ENCODE measurements at places on chromosomes 11 and 22.

DNA sequence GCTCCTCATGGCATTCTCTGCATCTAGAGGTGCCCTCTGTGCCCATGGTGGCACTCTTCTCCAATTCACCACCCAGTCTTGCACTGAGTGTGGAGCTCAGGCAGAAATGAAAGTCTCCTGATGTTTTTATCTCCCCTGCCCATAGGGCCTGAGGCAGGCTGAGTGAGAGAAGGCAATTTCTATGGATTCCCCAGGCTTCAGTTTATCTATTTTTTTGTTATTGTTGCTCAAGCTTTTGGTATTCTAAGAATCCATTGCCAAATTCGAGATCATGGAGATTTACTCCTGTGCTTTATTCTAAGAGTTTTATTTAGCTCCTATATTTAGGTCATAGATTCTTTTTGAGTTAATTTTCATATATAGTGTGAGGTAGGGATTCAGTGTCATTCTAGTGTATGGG, 40.7 kb downstream of the TSPAN18 start:
- no peak for DNase-seq

DNA sequence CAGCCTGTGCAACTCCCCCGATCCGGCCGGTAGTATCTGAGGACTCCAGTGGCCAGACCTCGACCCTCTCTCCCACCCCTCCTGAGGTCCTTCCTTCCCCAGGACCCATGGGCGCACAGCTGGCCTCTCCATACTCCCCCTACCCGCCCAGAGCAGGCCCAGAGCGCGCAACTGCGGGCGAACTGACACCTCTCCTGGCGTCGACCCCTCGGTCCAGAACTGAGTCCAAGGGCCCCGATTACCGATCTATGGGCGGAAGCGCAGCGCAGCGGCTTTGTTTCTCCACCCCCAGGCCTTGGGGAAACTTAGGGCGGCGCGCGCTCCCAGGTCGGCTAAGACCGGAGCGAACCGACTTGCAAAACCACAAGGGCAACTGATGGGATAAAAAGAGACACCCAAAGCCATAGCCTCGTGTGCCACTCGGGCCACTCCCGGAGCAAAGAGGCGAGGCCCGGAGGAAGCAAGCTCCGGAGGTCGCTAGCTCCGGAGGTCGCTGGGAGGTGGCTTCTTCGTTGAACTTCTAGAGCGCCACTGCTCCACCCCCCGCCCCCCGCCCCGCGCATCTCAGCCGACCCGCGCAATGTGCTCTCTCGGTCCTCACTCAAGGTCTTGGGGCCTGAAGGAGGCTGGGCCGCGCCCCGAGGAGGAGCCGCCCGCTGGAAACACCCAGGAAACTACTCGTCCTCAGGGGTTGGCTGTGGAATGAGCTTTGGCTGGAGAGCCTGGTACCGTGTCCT, 9.8 kb upstream of the ALX4 start:
- no peak for DNase-seq

DNA sequence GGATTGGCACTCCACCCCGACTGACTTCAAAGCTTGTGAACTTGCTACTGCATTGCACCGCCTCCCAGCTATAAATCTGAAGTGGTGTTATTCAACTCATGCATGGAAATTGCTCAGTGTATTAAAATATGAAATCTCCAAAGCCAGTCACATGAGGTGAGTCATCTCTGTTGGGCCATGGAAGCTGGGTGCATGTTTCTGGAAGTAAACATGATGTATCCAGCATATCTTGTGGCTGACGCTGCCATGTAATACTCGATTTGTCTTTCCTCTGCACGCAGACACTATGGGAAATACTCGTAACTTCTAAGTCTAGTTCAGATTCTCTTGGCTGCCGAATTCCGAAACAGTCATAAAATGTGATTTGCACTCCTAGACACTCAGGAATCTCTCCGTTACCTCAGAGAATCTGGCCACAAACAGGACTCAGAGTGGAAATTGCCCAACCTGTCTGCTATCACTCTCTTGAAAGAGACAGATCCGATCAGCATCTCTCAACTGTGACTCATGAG, 154.9 kb upstream of the MPPED2 start:
- no peak for DNase-seq

DNA sequence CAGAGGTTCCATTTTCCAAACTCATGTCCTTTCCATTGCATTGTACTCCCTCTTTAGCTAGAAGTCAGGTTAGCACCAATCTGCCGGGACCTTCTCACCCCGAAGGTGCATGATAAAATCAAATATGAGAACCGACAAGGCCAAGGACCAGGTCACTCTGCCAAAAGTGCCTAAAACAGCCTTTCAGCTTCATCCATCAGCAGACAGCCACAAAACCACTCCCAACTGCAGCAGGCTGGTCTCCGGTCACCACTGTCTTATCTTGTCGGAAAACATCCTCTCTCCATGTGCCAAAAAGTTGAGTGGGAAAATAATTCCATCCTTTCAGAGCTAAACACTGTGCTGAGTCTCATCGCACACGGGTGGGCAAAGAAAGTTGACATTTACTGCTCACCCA, 1.4 kb downstream of the PI4KA start:
- no peak for DNase-seq

GRCh38 chr11:126282361-126282735, 545 bp upstream of the TIRAP start:
- no peak for DNase-seq

DNA sequence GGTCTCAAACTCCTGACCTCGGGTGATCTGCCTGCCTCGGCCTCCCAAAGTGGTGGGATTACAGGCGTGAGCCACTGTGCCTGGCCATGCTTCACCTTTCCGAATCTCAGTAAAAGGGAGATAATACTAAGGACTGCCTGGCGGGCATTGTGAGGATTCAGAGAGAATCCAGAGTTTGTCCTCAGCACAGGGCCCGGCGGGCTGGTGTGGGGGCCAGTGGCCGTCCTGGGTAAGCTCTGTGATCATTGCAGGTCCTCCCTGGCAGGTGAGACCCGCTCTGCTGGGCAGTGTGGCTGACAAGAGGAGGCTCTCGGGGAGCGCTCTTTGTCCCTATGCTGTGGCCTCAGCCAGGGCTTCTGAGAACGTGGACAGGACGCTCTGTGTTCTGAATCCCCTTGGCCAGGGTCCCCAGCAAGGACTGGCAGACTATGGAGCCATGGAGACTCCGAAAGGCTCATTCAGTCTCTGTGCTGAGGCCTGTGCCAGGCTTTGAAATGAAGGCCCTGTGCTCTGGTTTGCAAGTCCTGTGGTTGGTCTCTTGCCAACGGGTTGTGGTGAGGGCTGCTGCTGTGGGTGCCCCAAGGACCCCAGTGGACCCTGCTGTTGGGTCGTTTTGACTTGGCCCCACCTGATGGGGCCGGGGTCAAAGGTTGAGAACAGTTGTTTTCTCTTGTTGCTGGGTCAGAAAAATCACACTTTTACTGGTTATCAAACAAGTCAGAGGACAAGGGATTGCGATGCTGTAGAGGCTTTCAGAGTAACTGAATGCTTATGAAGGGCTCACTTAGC, 2.1 kb downstream of the TPCN2 start:
- no peak for DNase-seq

GRCh38 chr22:39457198-39457555, 365 bp downstream of the MGAT3 start:
- DNase-seq, result peak; percentile 72

GRCh38 chr11:83241291-83241946, 44.7 kb downstream of the CCDC90B start:
- DNase-seq, result peak; percentile 34

DNA sequence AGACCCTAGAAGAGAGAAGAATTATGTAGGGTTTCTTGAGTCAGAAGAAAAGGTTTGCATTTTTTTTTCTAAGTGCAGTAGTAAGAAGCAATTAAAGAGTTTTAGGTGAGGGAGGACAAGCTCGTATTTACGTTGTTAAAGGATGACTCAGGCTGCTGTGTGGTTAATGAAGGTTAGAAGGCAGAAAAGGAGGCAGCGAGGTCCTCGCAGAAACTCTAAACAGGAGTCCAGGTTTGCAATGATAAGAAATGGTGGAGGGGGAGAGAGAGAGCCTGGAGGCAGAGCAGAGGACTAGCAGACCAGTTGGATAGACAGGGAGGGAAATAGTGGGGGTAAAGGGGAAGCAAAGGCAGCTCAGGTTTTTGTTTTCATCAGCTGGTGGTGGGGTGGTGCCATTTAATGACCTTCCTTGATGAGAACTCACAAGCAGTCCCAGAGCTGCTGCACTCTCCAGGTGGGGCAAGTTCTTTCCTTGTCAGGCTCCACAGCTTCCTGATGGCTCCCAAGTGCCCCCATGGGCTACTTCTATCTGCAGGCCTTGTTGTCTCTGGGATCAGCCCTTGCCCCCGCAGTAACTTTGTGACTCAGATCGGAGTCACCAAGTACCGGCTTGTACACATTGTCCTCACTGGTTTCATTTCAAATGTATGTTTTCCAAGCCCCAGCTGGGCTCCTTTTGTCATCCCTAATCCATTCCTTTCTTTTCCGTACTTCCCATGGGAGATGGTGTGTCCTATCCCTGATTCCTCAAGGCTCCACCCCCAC, 8.3 kb upstream of the INSC start:
- no peak for DNase-seq

DNA sequence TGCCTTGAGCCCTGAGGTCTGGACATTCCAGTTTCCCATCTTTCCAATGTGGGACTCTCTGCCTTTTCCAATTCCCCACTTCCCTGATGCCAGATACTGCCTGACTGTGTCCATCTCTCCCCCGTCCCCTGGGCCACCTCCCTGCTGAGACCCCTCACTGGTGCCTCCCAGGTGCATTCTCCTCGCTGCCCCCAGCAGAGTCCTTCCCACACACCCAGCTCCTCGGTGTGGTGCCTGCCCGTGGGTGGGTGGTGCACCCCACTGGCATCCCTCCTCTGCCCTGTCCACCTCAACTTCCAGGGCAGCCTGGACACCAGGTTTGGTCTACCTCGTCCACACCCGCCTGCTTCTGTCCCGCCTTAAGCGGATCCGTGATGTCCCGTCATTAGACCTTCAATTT, 4.9 kb upstream of the MRGPRF start:
- DNase-seq, result no peak

DNA sequence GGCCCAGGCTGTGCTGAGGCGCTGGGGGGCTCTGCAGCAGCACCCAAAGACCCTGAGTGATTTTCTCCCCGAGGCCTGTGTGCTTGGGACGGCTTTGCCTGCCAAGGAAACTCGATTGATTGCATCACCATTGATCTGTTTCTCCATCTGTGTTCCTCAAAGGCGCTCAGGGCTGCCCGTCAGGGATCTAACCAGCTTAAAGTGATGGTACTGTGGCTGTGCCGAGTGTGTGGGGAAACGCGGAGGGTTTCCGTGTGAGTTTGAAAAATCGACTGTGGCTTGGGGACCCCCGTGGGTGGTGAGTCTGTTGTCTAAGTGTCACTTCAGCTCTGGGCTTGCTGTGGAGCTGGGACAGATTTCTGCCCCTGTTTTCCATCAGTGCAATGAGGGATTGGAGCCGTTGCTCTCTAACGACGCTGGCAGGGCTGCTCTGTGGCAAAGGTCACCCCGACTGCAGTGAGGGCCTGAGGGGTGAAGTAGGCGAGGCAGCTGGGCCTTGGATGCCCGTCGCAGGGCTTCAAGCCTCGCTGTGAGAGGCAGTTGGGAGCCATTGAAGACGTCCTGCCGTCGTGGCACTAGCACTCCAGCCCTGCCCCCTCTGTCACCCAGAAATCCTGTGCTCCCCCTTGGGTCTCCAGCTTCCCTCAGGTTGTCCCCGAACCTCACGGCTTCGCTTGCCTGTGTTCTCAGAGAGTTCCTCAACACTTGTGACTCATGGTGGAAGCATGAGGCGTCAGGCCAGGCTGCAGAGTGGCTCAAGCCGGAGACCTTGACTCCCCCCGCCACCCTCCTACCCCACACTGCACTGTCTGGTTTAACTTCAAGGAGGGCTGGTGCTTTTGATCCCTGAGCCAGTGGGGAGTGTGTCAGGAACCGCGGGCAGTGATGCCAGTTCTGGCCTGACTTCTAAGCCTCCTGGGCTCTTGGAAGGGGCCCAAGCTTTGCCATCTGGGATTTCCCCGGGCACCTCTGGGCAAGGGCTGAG, 21.8 kb downstream of the CACNA1I start:
- DNase-seq, result no peak

- no peak for DNase-seq
These were observed 2.2 kb downstream of the SULT4A1 start for GRCh38 chr22:43860126-43860525.

- no peak for DNase-seq
These were observed 389.2 kb downstream of the SOX6 start for GRCh38 chr11:15967166-15967565.

DNA sequence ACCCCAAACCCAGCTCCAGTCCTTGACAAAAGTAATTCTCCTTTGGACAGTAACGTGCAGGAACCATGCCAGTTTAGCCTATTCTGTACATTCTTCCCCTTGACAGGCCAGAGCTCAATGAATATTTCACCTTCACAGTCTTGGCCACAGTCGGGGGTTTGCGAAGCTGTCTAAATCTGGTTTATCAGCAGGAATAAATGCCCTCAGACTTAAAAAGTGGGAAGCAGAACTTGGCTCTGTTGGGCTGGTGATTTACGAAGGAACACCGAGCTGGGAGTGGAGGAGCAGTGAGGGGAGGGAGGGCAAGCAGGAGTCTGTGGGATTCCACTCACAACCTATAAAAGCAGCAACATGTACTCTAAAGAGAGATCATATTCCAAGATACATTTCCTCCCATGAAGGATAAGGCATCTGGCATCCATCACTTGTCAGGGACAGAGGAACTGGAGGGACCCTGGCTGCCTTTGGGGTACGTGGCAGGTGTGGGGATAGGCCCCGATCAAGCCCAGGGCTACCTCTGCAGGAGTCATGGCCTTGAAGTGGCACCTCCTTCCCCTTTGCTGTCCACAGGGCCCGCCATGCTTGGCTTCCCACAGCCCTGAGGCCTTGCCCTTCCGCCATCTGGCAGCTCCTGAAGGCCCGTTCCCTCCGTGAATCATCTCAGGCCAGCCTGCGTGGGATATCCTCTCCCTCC, 154.3 kb downstream of the ADAMTS15 start:
- DNase-seq, result no peak

DNA sequence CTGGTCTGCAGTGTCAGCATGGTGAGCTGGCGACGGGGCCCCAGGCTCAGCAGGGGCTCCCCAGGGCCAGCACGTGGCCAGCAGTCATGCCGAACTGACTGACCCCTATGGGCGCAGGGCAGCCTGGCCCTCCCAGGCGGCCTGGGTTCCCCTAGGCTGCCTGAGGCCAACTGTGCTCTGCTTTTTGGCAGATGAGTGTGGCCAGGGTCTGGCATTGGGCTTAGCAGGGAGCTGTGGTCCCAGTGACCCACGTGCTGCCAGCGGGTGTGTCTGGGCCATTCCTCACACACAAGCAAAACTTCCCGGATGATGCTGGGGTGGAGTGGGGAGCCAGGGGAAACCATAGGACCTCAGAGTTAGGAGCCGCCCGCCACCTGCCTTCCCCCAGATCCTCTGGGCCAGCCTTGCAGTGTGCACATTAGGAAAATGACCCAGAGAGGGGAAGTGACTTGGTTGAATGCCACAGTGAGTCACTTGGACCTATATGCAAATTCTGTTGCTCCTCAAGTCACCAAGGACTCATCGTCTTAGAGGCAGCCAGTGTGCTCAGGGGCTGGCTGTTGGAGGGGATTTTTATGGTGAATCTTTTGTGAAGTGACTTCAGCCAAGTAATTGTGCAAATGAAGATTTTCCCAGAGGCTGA, 6.5 kb downstream of the ADORA2A start:
- DNase-seq, result peak; percentile 88

DNA sequence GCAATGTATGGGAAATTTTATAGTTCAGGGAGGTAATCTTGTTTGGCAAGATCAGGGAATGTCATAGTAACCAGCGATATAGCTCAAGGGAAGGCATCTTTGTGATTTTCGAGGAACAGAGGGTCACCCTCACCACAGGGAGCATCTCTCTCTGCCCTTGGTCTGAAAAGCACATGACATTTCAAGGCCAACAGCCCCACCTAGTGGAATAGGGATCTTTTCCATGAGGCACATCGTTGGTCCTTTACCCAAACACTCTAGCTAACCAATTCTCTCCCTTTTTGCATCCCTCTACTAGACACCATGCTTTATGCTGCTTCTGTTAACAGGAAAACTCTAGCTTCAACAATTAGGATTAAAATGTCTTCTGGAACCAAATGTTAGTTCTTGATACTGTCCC, 179.0 kb downstream of the GRM5 start:
- peak; percentile 8 for DNase-seq
